ENCODE measurements at places on chromosomes 3 and 15.

- no peak for DNase-seq
Observed at GRCh38 chr15:50880651-50881114, 27.8 kb upstream of the AP4E1 start.

DNA sequence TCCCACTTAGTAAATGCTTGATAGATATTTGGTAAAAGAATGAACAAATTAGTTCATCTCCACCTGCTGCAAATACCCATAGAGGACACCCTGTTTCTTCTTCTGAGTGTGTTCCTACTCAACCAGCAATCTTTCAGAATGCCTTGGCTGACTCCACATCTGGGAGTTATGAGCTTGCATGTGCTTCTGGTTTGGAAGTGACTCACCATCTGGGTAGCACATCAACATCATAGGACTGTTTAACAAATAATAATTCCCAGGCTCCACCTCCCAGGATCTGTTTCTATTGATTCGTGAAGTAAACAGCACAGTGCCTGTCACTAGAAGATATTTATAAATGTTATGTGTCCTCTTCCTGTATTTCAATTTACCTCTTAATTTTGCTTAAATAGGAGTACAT lies 580.1 kb downstream of the ROBO2 start:
- DNase-seq = no peak

- DNase-seq = no peak
Observed at GRCh38 chr3:1195947-1196346, 103.1 kb downstream of the CNTN6 start.

- DNase-seq = no peak
Observed at GRCh38 chr3:191051037-191051436, 148.0 kb upstream of the OSTN start.

DNA sequence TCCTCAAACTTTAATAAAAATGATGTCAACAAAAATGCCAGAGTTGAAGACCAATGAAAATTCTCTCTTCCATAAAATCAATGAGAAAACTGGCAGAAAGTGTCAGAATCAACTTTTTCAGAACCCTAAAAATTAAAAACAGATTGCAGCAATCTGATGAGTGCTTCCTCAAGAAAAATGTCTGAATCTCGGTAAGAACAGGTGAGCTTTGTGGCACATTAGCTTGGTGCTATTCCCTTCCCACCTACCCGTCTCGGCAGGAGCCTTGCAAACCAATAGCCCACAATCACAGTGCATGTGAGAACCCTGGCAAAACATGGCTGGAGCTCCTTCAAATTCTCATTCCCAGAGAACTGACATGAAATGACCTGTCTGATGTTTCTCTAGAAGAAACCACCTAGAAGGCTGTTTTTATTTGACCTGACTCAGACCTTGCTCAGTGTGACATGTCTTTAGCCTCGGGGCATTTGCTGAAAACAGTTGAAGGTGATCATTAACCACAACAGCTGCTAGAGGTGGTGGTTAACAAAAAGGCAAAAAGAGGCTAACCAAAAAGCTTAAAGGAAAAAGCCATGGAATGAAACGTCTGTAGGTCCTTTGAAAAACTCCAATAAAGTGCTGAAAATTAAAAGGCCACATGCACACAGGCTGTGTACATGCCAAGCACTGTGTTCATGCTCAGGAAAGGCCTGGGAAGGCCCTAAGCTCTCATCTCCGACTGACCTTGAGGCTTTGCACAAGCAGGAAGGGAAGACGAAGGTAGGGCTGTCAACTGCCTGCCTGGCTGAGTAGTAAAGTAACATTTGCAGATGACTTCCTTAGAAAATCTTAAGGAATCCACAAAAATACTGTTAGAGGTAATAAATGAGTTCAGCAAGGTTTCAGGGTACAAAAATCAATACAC lies 253.0 kb upstream of the NSMCE3 start:
- DNase-seq = no peak

GRCh38 chr3:113516115-113516505 lies 1.2 kb upstream of the SPICE1 start:
- DNase-seq = no peak

GRCh38 chr15:101362359-101362758 lies 67.3 kb upstream of the SNRPA1 start:
- no peak for DNase-seq

DNA sequence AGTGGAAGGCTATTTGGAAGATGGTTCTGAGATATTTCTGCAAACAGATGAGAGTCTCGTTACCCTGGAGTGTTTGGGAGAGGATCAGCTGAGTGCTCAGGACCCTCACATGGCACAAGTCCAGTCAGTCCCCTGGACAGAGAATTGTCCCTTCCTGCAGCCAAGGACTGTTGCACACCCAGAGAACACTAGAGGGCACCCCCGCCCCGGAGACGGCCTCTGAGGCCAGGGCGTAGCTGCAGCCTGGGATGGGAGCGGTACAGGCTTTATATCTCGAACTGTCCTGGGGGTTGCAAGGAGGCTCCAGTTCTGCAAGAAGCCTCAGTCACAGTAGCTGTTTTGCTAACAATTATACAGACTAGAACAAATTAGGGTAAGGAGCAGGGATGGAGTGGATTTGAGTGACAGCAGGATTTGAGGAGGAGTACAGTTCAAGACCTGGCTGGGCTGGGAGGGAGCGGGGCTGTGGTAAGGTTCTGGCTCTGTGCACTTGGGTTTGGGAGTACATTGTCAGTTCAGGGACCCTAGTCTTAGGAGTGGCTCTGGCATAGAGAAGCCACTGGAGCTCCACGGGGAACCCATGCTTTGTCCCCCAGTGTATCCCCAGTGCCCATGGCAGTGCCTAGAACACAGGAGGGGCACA lies 67.6 kb upstream of the HACD2 start:
- no peak for DNase-seq

DNA sequence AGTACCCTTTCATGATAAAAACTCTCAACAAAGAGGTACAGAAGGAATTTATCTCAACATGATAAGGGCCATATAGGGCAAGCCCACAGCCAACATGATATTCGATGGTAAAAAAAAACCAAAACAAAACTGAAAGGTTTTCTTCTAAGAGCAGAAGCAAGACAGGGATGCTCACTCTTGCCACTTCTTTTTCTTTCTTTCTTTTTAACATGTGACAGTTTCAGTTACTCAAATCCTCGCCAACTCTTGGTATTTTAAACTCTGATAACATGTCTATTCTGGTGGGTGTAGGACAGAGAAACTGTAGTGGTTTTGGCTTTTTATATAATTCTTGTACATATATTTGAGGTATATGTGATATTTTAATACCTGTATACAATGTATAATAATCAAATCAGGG lies 74.0 kb upstream of the NMNAT3 start:
- DNase-seq = no peak

Data from hematopoietic multipotent progenitor cell (in vitro differentiated cells).